Left hindlimb (tissue), 1 donor: ENCODE measurements at places on chromosomes 5 and 9.

GRCh38 chr9:20349568-20349967, 272.7 kb downstream of the MLLT3 start:
- DNase-seq: no peak

DNA sequence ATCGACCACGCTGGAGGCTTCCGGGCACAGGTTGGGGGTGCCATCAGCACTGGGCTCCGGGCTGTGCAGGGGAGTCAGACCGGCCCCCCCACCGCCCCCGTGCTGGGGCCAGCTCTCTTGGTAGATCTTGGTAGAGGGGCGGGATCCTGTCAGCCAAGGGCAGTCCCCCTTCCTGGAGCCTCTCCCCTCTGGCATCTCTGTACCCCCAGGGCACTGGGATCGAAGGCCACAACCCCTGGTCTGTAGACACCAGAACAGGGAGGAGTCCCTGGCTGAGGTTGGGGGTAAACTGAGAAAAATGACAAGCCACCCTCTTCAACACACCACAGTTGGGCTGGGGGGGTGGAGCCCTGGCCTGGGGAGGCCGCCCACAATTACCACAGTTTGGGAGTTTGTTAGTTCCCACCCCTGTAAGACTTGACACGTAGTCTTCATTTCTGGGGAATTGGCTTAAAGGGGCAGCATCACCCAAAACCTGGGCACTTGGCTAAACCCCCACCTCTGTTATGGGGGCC, 882 bp downstream of the CERCAM start:
- peak; percentile 64 for DNase-seq

- DNase-seq: no peak
Observed at GRCh38 chr9:98356953-98357690, 101.7 kb upstream of the TBC1D2 start.

- no peak for DNase-seq
Observed at GRCh38 chr5:118722122-118723020, 266.0 kb downstream of the DTWD2 start.

GRCh38 chr5:112413611-112414010, 5.5 kb downstream of the EPB41L4A start:
- DNase-seq: no peak

DNA sequence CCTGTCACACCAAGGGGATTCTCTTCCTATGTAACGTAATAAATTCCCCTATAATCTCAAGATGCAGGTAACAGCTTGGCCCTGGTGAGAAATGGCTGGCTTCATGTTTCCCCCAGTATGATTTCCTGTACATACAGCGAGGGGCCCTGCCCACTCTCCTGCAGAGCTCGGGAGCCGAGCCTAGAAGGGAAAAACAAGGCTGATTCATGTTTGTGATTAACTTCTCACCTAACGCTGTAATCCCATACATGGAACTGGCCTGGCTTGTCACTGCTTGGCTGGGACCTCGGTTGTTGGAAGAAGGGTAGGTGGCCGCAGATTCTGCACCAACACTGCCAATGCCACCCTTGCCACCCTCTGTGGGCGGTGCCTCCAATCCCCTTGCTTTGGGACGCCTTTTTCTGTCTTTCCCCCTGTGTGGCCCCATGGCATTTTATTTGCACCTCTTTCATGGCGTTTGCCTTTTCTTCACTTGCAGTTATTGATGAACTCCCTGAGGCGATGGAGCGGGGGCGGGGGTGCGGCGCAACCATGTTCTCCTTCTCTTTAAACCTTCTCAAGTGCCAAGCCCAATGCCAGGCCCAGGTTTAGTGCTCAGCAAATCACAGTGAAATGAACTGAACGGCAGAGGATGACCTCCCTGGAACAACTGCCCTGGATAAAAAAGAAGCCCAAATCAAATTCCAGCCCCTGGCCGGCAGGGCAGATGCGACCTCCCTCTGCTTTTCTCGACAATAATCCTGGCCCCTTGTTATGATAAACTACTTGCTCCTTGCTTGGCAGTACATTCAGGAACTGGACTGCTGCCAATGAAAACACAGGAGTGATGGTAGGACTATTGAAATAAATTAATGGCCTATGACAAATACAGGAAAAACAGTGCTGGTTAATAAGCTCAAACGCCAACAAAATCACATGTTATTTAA, 108.1 kb downstream of the TMEM174 start:
- DNase-seq: no peak

DNA sequence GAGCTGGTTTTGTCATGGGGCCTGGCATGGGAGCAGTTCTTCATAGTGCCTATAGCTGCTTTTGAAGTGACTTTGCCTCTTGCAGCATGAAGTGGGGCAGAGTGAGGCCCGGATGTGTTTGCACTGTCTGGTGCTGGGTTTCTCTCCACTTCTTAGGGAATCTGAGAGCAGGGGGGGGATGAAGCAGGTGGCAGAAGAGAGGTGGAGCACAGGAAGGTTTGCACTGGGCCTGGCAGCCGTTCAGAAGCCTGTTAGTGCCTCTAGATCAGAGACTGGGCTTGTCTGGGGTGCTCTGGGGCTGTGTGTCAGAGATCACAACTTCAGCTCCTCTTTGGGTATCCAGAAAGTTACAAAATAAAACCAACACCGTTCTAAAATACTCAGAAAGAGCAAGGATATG, 18.4 kb downstream of the USP20 start:
- DNase-seq: no peak

- DNase-seq: no peak
Observed at GRCh38 chr5:76084496-76085242, 1.5 kb downstream of the SV2C start.

- no peak for DNase-seq
Observed at GRCh38 chr5:22596404-22596970, 256.7 kb downstream of the CDH12 start.

- no peak for DNase-seq
Observed at GRCh38 chr9:122115176-122116035, 22.3 kb upstream of the TTLL11 start.

GRCh38 chr5:72210888-72211678, 103.8 kb downstream of the MAP1B start:
- DNase-seq: peak; percentile 37

DNA sequence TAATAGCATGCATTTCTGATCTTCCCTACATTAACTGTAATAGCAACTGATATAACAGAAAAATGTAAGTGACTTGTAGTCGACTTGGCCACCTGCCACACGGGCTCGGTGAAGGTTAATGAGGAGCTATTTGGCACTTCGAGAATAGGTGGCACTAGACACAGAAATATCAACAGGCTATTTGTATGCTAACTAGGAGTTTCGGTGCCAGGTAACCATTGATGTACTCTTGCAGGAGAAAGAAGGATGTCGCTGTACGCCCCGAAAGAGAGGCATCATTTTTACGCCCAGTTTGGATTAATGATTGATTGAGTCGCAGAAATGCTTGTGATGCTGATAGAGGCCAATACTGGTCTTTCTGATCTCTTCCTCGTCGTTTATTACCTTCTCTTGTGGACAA, 516 bp upstream of the DMRT2 start:
- DNase-seq: no peak

DNA sequence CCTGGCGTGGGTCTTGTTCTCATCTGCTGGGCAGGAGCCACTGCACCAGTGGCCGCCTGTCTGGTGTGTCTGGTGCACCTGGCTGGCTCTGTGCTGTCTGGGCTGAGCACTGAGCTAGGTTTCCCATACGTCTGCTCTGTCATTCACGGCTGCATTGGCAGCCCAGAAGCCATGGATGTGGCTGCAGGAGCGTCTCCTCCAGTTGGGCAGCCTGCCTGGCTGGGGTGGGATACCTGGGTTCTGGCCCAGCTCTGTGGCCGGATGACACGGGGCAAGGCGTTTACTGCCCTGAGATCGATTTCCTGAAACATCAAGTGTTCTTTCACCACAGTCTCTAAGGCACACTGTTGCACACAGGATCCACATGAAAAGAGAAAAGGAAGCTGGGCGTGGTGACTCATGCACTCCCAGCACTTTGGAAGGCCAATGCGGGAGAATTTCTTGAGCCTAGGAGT, 25.5 kb upstream of the SLC25A51 start:
- DNase-seq: no peak

DNA sequence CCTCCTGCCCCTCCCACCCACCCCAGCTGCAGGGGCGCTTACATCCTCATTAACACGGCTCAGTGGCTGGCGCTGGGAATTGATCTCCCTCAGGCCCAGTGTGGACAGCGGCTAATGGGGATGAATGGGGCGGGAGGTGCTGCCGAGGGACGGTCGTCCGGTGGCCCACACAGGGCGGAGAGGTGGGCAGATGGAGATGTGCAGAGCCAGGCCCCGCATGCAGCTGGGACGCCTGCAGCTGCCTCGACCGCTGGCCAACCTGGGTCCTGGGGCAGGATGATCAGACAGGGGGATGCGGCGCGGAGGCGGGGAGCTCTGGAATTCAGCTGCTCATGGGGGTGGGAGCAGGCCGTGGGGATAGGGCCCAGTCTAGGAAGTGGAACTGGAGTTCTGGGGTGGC, 17.6 kb downstream of the TSPAN17 start:
- peak; percentile 10 for DNase-seq

DNA sequence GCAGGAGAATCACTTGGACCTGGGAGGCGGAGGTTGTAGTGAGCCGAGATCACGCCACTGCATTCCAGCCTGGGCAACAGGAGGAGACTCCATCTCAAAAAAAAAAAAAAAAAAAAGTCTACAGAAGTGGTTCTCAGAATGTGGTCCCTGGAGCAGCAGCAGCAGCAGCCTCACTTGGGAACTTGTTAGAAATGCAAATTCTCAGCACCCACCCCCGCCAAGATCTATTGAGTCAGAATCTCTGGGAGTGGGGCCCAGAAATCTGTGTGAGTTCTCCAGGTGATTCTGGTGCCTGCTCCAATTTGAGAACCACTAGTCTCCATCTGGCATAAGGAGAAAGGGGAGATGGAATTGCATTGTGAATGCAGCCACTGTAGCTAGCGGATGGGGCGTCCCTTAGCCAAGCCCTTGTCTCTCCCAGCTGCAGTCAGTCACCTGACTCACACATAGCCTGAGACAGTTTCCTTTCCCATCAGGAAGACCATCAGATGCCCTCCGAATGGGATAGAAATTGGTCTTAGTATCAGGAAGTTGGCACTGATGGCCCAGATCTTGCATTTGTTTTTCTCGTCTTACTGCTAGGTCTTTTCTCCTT, 12.2 kb upstream of the PTCH1 start:
- no peak for DNase-seq

DNA sequence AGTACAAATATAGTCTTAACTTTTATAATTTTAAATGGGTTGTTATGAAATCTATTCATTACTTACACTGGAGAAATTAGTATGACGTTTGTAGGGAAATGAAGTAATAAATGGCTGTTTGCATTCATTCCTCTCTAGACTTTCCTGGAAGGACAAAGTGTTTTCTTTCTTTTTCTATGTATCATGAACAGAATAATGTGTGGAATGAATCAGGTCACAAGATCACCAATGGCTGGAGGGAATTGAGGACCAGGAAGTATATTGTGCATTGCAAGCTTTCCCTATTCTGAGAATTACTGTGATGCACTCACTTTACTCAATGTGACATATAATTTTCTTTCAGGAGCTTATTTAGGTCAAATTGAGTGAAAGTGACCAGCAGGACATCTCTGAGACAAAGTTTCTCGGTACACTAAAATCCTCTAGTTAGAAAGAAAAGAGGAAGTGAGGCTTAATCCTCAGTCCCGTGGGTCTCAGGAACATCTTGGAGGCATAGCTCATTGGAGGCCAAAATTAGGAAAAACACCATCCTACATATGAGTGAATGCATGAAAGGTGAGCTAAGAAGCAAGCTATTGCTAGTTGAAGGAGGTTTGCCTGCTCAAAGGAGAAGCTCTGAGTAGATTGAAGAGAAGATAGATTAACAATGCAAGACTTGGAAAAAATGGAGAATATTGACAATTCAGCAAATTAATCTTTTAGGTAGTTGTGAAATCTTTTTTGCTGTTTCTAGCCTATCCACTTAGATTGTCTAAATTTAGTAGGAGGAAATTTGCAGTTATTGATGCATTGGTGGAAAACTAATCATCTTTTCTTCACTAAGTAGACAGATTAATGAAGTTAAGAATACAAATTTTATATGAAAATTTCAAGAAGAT, 28.0 kb downstream of the ERAP2 start:
- DNase-seq: no peak

DNA sequence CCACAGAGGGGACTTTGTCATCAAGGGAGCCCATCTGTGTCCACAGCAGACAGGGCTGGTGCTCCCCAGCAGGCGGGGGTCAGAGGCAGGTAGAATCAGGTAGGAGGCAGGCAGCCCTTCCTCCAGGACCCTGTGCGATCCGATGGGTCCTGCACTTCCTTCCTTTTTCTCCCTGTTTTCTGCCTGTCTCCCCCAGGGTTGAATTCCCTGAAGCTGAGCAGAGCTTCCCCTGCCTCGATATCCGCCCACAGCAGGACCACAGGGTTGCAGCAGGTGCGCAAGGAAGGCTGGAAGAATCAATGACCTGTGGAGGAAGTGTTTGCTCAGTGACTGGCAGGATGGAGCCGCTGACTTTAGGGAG, 69.2 kb downstream of the MRPL36 start:
- no peak for DNase-seq

- no peak for DNase-seq
Observed at GRCh38 chr5:170880084-170880483, 18.3 kb downstream of the RANBP17 start.

- DNase-seq: no peak
Observed at GRCh38 chr9:97668485-97668884, 28.7 kb downstream of the XPA start.

GRCh38 chr5:143466632-143467031, 63.1 kb upstream of the NR3C1 start:
- DNase-seq: no peak

GRCh38 chr5:167934551-167934971, 356.9 kb upstream of the WWC1 start:
- DNase-seq: peak; percentile 36

DNA sequence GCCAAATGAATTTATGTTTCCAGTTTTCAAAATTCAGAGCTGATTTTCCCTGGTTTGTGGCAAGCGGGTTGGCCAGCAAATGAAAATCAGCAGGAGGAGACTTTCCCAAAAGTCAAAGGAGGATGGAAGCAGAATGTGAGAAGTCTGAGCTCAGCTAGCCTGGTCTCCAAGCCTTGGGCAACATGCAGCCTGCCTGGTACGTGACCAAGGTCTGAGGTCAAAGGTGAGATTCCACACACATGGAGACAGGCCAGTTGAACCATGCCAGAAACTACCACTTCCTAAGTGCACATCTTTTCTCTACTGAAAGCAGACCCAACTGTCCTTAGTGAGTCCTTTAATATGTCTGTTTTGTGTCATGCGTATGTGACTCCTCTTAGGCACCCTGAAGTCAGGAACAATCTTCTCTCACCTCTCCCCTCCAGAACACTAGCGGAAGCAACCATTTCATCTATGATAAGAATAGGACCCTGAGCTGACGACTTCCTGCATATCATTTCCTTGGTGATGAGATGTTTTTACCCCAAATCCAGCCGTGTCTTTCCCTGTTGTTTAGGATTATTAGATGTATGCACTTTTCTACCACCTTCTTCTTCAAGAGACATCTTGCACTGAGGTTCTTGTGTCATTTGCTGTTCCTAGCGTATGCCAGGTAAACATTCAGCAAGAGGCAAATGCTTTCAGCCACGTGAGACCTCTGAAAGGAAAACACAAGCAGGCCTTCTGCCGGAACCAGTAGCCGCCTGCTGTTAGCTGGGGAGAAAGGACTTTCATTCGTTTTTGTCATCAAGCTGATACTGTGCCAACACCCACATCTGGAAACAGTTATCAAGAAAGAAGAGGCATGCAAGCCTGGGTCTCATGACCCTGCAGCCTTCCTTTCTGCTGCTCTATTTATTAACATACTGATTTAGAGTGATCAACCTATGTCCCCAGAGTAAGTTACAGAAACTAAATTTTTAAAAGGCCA, 9.7 kb upstream of the TGFBI start:
- DNase-seq: peak; percentile 84
